DMS 273 treated with DMSO at 0.1 percent for 48 hours (cell line): ENCODE measurements at places on chromosomes 13 and 19.

GRCh38 chr13:99258946-99259345, 767 bp upstream of the GPR18 start:
- no peak for DNase-seq

DNA sequence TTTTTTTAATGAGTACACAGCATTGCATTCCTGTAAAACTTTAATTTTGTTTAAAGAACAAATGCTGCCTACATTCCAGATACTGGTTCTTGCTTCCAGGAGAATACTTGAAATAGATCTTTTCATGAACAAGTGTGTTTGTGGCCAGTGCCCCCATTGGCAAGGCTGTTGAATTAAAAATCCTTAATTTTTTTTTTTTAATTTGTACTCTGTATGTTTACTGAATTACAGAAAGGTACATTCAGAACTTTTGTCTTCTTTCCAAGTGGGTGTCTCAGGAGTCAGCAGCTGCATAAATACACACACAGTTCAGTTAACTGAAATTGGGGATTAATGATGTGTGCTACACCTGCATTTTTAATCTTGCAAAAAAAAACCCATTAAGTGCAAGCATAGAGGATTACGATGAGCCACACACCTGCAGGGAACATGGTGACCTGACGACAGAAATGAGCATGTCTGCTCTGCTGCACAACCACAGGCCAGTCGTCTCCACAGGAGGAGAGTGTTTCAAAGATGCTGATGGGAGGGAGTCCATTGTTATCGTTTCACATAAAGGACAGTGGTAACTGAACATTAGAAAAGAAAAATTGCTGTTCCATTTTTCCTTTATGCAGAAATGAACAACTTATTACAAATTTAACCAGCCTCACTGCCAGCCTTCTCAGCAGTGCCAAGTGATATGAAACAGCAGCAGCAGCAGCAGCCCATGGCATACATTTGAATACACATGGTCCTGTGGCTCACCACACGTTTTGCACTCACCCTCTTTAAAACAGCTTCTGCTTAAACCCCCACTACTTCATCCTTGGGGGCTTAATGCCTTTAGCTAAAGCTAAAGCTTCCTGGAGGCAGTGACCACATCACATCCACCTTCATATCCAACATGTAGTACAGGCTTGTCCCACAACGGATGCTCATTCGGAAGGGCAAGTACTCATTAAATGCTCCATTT, 72.3 kb upstream of the RFC3 start:
- no peak for DNase-seq

- DNase-seq: no peak
Observed at GRCh38 chr13:80361298-80361697, 20.4 kb upstream of the SPRY2 start.

- DNase-seq: no peak
Observed at GRCh38 chr13:111903143-111903542, 163.8 kb upstream of the SOX1 start.

DNA sequence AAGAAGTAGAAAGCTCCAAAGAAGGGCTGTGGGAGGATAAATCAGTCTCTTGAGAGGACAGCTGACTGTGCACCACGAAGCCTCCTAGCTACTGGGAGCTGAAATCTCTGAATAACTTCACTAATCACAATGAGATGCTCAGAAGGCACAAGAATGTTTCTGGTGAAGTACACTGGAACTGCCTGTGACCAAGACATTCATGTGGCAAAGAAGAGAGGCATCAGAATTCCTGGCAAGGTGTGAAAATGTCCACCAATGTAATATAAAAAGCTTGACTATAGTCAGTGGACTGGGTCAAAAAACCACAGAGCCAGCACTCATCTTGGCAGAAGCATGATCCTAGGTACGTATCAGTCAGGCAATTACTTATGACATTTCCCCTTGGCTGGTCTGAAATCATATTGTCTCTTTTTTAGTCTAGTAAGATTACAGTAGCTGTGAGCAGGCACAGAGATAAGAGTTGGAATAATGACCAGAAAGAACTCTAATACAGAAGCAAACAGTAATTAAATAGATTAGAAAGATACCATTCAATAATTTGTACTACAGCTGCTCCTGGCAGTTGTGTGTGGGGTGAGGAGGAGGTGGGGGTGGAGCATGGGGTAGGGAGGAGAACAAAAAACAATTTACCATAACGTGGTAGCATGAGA, 434.7 kb downstream of the DIAPH3 start:
- DNase-seq: no peak

DNA sequence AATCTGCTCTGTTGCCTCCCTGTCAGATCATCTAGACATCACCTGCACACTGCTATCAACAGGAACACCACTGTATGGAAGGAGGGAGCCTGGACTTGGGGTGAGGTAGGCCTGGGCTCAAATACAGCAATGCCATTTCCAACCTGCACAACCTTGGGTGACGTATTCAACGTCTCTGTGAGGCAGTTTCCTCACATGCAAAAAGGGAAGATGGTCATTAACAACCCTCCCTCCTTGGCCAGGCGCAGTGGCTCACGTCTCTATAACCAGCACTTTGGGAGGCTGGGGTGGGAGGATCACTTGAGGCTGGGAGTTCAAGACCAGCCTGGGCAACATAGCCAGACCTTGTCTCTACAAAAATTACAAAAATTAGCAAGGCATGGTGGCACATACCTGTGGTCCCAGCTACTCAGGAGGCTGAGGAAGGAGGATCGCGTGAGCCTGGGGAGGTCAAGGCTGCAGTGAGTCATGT, 13.1 kb downstream of the XRCC1 start:
- no peak for DNase-seq

DNA sequence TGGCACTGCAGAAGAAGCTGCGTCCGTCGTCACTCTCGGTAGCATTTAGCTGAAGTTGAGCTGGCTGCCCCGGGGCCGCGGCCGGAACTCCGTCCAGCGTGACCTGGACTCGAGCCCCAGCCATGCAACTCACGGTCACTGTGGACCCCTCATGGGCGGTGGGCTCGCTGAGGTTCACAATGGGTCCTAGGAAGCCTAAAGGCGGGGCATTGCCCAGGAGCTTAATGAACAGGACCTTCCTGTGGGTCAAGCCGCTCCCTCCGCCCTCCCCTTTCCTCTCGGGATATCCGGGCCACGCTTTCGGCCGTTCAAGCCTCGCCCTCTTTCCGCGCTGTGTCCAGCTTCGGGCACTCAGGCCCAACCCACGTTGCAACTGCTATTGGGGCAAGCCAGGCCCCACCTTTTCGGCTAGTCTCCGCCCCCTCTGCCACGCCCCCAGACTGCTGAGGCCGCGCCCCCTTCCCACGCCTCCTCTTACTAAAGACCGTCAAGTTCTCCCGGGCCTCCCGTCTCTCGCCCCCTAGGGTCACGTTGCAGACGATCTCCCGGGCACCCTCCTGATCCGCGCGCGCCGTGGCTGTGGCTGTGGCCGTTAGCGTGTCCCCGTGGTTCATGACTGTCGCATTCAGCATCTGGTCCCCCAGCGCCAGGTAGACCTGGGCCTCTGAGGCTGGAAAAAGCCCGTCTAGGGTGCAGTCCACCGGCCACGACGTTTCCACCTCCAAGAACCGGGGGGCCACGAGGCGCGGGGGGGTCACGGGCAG, 1.4 kb upstream of the RAVER1 start:
- DNase-seq: peak; percentile 50

GRCh38 chr13:112859128-112859816, 109.7 kb upstream of the MCF2L start:
- no peak for DNase-seq

DNA sequence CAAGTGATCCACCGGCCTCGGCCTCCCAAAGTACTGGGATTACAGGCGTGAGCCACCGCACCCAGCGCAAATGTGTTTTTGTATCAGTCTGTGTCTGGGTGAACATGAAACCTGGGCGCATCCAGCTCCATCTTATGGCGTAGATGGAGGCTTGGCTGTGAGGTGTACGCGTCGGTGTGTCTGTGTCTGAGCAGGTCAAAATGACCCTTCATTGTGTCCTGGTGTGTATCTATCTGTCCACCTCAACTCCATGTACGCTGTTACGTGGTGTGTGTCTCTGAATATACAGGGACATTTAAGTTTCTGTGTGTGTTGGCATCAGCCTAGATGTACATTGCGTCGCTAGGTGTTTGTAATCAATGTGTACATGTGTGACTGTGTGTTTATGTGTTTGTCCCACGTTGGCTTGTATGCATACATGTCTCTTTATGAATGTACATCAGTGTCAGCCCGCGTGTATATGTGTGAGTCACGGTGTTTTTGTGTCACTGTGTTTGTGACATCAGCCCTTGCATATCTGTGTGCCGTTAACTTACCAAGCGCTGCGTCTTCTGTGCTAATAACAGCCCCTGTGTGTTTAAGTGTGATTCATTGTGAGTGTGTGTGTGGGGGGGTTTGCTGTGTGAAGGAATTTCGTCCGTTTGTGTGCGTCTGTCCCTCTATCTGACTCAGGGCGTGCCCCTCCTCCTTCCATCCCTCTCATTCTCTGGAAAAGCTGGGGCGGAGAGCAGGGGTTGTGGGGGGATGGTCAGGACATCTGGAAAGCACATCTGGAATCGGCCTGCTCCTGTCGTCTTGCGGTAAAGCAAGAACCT, 6.4 kb downstream of the AXL start:
- no peak for DNase-seq

- no peak for DNase-seq
Observed at GRCh38 chr19:1773184-1773583, 19.9 kb downstream of the ONECUT3 start.

GRCh38 chr13:41284512-41285288, 21.3 kb upstream of the MTRF1 start:
- no peak for DNase-seq

GRCh38 chr13:32176696-32177095, 138.5 kb downstream of the ZAR1L start:
- DNase-seq: no peak

GRCh38 chr13:25923217-25924085, 128.4 kb downstream of the SHISA2 start:
- no peak for DNase-seq

- no peak for DNase-seq
Observed at GRCh38 chr19:8455018-8455417, 10.2 kb downstream of the HNRNPM start.
